AG04450 (cell line): ENCODE measurements at places on chromosomes 16 and 17. TPM values are rescaled to one million over a fixed set of nuclear protein-coding genes. Genes with fewer than 3 reads are reported as not detected.

DNA sequence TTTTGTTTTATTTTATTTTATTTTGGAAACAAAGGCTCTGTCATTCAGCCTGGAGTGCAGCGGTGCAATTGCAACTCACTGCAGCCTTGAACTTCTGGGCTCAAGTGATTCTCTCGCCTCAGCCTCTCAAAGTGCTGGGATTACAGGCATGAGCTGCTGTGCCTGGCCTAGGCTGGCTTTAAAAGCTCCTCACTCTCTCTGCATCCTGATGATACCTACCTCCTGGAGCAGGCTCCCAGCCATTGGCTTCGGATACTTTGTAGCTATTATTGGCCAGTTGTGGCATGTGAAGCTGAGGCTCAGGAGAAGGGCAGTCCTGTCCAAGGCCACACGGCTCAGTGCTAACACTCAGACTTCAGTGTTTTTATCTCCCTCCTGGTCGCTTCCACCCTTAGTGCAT, 158.0 kb downstream of the SEC14L1 start:
- DNase-seq: no peak

- no peak for DNase-seq
Measured at GRCh38 chr17:27456681-27457359, 572 bp downstream of the KSR1 start.

DNA sequence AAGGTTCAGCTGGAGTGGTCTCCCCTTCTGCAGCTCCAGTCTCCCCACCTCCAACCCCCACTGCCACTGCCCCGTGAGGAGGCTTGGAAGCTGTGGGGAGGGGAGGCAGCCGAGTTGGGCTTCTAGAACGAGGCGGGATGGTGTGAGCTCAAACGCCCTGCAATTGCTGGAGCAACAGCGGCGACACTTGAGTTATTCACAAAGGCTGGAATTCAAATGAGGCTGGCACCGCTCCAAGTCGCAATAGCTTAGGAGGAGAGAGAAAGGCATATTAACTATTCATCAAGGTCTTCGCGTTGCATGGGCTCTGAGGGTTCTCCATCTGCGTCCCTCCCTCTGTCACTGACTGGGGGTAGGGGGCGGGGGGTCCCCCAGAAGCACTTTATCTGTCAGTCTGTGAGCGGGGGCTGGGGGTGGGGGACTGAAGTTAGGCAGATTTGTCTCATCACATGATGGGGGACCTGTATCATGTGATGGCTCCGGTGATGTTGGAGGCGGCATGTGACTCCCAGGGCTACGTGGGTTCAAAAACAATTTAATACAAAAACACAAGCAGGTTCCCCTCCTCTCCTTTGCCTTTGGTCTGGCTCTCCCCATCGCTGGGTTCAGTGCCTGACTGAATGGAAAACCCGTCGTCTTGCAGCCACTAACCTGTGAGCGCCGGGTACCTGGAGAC, 70.5 kb downstream of the RBBP6 start:
- no peak for DNase-seq

DNA sequence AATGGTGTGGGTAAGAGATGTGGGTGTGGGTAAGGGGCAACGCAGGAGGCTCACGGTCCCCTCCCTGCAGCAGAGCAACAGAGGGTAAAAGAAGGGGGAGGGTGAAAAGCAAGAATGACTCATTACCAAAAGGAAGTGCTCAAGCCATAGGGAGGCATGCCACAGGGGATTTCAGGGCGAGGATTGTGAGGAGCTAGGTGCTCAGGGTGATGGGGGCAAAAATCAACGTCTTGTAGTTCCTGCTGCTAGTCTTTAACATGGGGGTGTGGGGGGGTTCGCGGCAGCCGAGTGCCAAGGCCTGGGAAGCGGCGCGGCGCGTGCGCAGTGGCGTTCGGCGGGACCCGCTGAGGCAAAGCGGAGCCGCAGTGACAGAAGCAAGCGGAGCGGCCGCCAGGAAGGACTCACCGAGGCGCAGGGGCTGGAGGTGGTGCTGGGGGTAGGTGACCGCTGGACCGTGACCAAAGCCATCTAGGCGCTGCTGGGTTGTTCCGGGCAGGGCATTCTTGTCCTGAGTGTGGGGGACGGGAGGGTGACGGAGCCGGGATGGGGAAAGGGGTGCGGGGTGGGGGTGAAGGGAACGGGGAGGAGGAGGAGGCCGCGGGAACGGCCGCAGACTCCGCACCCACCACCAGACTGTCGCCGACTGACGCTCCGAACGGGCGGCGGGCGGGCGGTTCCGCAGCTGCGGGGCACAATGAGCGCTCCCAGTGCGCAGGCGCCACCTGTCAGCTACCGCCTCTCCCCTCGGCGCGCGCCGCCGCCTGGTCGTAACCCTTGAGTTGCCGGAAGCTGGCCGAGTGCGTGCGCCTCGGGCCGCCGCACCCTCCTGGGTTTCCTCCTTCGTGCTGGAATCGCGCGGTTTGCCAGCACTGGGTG, at the start of gene SSH2:
TSS of gene SSH2 (minus strand) at position 696 of the 876 bp plus-strand sequence. CDS start at position 468, 228 bp downstream.
- peak; percentile 47 for DNase-seq

DNA sequence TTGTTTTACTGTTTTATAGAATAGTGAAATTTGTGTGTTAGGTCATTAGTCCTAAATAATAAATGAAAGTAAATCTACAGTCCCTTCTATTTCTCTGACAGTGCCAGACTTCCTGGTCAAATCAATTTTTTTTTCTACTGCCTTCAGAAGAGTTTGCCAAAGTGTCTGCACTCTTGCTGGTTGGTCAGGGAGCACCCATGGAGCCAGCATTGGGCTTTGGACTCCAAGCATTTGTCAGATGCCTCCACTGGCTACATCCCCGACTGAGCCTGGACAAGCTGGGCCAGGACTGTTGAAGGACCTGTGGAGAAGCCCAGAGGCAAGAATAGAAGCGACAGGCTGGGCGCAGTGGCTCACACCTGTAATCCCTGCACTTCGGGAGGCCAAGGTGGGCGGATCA, 53.7 kb downstream of the ELAC2 start:
- no peak for DNase-seq

DNA sequence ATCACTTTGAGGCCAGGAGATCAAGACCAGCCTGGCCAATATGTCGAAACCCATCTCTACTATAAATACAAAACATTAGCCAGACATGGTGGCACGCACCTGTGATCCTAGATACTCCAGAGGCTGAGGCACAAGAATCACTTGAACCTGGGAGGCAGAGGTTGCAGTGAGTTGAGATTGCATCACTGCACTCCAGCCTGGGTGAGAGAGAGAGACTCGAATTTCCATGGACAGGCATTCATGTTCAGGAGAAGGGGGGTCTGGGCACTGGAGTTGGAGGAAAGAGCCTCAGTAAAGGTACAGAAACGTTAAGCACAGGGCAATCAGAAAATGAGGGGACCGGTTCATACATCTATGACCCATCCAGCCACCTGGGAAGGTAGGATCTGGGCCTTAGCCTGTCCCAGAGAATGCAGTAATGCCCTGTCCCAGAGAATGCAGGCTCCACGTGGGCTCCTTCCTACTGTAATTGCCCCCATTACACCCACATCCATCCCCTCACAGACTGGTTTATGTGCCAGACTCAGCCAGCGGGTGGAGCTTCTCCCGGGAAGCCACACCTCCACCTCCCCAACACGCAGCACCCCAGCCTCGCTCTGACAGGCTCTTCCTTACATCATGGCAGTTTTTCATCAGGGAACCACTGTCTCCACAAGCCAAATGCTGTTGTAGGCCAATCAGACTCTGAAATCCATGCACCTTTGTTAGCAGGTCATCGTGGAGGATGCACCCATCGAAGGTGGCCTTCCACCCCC, 21.6 kb upstream of the ARL4D start:
- DNase-seq: no peak

GRCh38 chr17:47840001-47840741, 902 bp downstream of the SCRN2 start:
- no peak for DNase-seq

GRCh38 chr17:36468903-36469635, 17.4 kb upstream of the ZNHIT3 start:
- DNase-seq: no peak

GRCh38 chr16:77951788-77952187, 70.6 kb upstream of the CLEC3A start:
- DNase-seq: no peak

- DNase-seq: no peak
Measured at GRCh38 chr17:28193241-28193640, 125.8 kb upstream of the TMEM97 start.

DNA sequence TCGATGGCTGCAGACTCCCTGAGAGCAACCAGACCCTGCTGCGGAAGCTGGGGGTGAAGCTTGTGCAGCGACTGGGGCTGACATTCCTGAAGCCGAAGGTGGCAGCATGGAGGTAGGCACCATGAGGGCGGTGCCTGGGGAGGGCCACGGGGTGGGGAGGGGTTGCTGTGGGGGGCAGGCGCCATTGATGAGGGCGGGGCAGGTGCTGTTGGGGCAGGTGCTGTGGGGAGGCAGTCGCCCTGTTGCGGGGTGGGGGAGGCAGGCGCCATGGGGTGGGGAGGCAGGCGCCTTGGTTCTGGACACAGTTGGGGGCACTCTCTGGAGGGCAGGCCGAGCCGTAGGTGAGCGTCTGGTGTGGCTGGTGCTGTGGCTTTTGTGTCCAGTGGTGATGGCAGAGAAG, 38.9 kb downstream of the ZNF750 start:
- no peak for DNase-seq

GRCh38 chr17:57313097-57313835, 56.9 kb downstream of the MSI2 start:
- no peak for DNase-seq

DNA sequence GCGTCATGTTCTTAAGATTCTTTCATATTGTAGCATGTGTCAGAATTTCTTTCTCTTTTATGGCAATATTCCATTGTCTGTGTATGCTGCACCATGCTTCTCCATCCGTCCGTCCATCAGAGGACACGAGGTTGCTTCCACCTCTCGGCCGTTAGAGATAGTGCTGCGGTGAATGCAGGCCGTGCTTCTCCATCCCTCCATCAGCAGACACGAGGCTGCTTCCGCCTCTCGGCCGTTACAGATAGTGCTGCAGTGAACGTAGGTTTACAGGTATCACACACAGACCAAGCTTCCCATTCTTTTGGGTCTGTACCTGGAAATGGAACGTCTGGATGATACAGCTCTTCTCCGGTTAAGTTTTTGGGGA, 113.5 kb downstream of the CMIP start:
- no peak for DNase-seq

GRCh38 chr17:68600931-68601564, at the start of gene FAM20A:
Gene FAM20A (minus strand): TSS chr17:68601367. CDS start chr17:68600666, 701 bp downstream.
- no peak for DNase-seq

DNA sequence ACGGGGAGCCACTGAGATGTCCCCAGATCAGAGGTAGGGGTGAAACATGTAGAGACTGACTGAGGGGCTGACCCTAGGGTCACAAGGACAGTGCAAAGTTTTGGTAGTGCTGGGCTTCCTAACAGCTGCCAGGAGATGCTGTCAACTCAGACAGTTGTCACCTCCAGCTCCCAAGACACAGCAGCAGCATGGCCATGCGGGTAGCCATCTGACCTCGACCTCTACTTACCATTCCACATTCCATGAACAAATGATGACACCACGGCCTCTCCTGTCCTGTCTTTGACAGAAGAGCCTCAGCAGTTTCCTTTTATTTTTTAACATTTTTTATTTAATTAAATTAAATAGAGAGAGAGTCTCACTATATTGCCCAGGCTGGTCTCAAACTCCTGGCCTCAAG, 65.3 kb upstream of the NFAT5 start:
- DNase-seq: no peak

- DNase-seq: peak; percentile 66
Measured at GRCh38 chr17:40038882-40039513, 15.2 kb downstream of the MED24 start.

GRCh38 chr17:53948323-53948722, 125.6 kb downstream of the KIF2B start:
- DNase-seq: no peak

GRCh38 chr16:22372882-22373661, 1.3 kb downstream of the CDR2 start:
- DNase-seq: no peak

RAB37 gene
- polyA plus RNA-seq: 0.16 and 0.21 TPM in 2 replicates

KCNJ2 gene
- polyA plus RNA-seq: 1.7 and 2.4 TPM in 2 replicates

CNOT1 gene
- 151 and 195 TPM in 2 replicates for polyA plus RNA-seq

MRPS23 gene
- 27.5 and 34.1 TPM in 2 replicates for polyA plus RNA-seq

PYDC1 gene
- polyA plus RNA-seq: not detected in 2 replicates

SLC47A1 gene
- polyA plus RNA-seq: 0.06 TPM in 1 of 2 replicates, not detected in the other

PLD2 gene
- polyA plus RNA-seq: 18.9 and 22.2 TPM in 2 replicates

TAX1BP3 gene
- polyA plus RNA-seq: 163 and 178 TPM in 2 replicates

FNDC8 gene
- polyA plus RNA-seq: 0.09 TPM in 1 of 2 replicates, not detected in the other

GP1BA gene
- polyA plus RNA-seq: not detected in 2 replicates

DCAKD gene
- polyA plus RNA-seq: 21.8 and 29.1 TPM in 2 replicates

ABCA8 gene
- polyA plus RNA-seq: 9.7 and 13.8 TPM in 2 replicates

PABPN1L gene
- not detected in 2 replicates for polyA plus RNA-seq
